ENCODE measurements at places on chromosomes 1 and 21.

GRCh38 chr1:160653620-160654016 is 6.8 kb upstream of the SLAMF1 start:
- no peak for DNase-seq

DNA sequence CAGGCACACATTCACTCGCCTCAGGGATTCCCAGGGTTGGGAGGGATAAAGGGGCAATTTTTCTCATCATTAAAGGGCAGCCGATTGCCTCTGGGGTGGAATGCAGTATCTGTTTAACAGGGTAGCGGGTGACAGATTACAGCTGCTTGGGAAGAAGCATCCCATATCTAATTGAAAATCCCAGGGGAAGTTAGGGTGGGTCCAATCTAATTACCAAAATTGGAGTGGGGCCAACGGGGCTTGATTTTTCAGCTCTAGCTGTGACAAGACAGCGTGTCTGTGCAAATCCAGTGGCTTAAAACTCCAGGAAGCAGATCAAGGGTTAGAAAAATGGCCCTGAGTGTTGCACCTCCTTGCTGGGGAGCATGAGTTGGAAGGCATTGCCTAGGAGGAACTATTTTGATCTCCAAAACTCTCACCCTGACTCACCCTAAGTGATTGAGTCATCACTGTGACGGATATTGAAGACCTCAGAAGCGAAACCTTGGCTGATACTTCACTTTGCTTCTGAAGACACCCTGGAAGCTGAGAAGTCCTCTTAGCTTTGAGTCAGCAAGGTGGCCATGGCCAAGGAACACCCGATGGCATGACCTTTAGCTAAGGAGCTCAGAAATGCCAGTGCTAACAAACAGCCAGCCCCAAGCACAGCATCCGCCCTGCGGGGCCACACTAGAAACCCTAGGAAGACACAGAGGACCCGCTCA is 46.0 kb downstream of the GRHL3 start:
- DNase-seq = peak; percentile 92

GRCh38 chr1:76254104-76255030 is 179.8 kb downstream of the ST6GALNAC3 start:
- peak; percentile 52 for DNase-seq

- DNase-seq = no peak
Observed at GRCh38 chr1:11283151-11283550, 10.2 kb downstream of the UBIAD1 start.

DNA sequence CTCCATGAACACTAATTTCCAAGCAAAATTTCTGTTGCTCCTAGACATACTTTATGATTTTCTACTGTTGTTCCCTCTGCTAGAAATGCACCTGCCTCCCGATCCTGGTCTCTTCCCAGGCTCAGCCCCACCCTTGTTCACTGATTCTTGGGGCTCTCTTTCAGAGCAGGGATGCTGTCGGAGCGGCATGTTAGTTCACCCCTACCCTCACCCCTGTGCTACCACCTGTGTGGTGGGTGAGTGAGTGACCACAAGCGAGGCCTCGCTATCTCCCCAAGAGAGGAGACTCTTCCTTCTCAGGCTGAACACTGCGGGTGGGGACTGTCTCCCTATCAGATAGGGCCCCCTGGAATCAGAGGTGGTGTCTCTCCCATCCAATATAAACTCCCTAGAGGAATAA is 4.9 kb upstream of the S100A8 start:
- DNase-seq = no peak

- no peak for DNase-seq
Observed at GRCh38 chr1:233704170-233704897, 90.4 kb downstream of the KCNK1 start.

DNA sequence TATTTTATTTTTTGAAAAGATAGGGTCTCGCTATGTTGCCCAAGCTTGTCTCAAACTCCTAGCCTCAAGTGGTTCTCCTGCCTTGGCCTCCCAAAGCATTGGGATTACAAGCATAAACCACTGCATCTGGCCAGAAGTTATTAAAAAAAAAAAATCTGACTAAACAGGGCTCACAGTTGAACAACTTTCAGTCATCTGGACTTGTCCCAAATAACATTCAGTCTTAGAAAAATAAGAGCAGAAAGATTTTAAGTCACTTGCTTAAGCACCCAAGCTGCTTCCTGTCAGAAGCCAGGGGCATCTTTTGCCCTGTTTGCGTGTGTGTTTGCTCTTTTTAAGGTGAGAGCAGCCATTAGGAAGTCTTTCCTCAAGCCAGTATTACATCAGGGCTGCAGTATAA is 286.8 kb downstream of the LMO4 start:
- no peak for DNase-seq

GRCh38 chr1:22398656-22399420 is 52.8 kb upstream of the ZBTB40 start:
- no peak for DNase-seq

GRCh38 chr1:98221923-98222322 is 301.1 kb upstream of the DPYD start:
- no peak for DNase-seq

- DNase-seq = no peak
Observed at GRCh38 chr1:96025062-96025461, 696.5 kb upstream of the PTBP2 start.

- DNase-seq = no peak
Observed at GRCh38 chr1:20278692-20279130, 12.0 kb upstream of the VWA5B1 start.

GRCh38 chr21:46226920-46227599 is 1.5 kb downstream of the LSS start:
- peak; percentile 67 for DNase-seq

DNA sequence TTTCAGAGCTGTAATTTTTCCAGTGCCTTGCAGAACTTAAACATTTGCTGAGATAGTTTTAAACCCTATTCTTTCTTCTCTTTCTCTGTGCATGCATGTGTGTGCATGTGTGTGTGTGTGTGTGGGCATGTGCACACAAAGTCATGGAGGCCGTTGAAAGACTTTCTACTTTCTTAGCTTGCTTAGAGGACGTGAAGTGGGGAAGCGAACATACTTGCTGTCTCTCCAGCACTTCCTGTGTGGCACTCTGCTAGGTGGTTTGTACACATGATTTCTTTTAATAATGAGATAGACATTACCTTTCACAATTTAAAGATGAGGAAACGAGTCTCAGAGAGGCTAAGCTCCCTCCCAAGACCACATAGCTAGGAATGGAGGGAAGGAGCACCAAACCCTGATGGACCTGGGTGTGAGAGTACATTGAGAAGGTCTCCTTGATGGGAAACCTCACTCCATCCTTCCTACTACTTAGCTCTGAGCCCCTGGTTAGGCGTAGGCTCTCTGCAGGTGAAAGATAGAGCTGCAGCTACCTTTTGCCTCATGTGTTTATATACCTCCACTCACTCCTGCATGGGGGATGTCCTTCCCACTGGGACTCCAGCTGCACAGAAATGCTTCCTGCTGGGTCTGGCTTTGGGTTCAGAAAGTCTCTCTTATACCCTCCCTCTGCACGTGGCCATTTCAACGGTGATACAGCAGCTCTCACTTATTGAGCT is 101.9 kb upstream of the USP24 start:
- DNase-seq = no peak

- DNase-seq = peak; percentile 99
Observed at GRCh38 chr1:8879922-8880676, 1.6 kb upstream of the ENO1 start.

DNA sequence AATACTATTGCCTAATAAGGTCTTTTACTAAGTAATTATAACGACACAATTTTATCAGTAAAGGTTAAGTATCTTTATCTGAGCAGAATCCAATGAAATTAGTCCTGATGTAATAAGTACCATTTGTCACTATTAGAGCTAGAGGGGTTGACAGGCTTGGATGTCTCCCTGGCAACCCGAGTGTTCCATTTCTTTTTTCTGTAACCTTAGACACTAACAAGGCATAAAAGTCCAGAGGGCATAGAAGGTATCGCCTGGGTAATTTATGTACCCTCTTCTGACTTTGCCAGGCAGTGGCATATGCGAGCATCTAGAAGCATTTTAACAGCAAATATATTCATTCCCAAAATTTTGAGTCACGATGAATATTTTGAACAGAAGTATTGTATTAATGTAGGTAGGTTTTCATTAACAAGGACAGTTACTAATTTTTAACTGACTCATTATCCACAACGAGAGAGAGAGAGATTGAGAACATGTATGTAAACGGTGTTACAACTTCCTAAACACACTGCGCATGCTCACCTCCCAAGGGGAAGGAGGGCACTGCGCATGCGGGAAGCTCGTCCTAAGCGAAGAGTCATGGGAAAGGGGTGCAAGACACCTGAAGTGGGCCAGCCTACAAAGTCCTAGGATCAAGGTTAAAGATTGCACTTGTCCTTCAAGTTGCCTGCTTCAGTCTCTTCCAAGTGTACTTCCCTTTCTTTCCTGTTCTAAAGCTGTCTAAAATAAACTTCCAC is 423.9 kb downstream of the DSCAM start:
- no peak for DNase-seq

- no peak for DNase-seq
Observed at GRCh38 chr1:31234123-31234708, 5.5 kb downstream of the NKAIN1 start.

DNA sequence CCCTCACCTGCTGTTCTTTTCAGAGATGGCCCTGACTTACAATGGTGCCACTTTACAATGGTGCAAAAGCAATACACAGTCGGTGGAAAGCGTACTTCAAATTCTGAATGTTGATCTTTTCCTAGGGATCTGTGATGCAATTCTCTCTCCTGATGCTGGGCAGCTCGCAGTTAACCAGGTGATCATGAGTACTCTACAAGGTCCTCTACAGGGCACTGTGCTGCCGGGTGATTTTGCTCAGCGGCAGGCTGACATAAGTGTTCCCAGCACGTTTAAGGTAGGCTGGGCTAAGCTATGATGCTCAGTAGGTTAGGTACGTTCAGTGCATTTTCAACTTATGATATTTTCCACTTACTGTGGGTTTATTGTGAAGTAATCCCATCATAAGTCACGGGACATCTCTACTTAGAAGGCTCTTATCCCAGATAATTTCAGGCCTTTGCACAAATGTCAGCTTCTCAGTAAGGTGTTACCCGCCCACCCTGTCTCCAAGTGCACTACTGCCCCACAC is 126.5 kb downstream of the KCNN3 start:
- DNase-seq = no peak

GRCh38 chr1:14696761-14697160 is 98.3 kb downstream of the KAZN start:
- DNase-seq = no peak

GRCh38 chr1:246748867-246749266 is 24.7 kb downstream of the SCCPDH start:
- no peak for DNase-seq

- DNase-seq = peak; percentile 31
Observed at GRCh38 chr1:115056395-115056798, 26.8 kb downstream of the TSHB start.

GRCh38 chr1:206658264-206658980 is 23.1 kb downstream of the DYRK3 start:
- DNase-seq = no peak

DNA sequence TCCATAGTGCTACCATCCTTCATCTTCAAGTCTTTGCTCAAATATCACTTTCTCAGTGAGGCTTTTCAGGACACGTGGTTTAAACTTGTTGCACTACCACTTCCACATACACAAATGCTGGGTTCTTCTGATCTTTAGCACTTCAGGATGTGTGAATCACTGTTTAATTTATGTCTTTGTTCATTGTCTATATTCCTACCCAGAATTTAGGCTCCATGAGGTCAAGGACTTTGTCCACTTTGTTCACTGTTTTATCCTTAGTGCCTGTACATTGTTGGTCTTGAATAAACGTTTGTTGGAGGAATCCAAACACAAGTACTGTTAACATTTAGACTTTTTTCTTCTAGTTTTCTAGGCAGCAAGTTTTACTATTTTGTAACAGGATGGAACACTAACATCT is 42.6 kb upstream of the RALGPS2 start:
- no peak for DNase-seq

DNA sequence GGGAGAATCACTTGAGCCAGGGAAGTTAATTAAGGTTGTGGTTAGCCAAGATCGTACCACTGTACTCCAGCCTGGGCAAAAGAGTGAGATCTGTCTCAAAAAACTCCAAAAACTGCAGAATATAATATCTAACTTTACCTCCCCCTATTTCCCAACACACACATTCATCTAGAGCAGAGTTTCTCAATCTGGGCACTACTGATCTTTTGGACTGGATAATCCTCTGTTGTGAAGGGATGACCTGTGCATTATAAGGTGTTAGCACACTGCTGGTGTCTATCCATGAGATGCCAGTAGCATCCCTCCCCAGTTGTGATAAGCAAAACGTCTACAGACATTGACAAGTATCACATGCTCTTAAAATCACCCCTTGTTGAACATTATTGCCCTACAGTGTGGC is 61.8 kb downstream of the RGS13 start:
- DNase-seq = no peak

- DNase-seq = peak; percentile 17
Observed at GRCh38 chr1:112465122-112465521, 43.6 kb upstream of the WNT2B start.

GRCh38 chr1:18945401-18945849 is 11.1 kb downstream of the IFFO2 start:
- DNase-seq = no peak

DNA sequence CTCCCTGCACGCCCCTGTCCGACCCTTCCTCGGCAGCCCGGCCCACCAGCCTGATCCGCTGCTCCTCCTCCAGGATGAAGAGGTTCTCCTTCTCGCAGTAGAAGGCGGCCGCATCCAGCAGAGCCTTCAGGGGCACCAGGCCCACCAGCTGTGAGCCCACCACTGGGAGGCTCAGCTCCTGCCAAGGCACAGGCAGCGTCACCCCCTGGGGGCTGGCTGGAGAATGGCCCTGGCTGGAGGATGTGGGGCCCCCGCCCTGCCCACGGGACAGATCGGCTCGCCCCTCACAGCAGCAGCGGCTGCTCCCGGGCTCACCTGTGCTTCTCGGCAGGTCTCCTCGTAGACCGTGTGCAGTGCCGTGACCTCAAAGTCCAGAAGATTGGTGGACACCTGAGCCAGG is 5.3 kb downstream of the FTCD start:
- no peak for DNase-seq

- peak; percentile 88 for DNase-seq
Observed at GRCh38 chr21:26140164-26140579, 30.4 kb downstream of the APP start.

DNA sequence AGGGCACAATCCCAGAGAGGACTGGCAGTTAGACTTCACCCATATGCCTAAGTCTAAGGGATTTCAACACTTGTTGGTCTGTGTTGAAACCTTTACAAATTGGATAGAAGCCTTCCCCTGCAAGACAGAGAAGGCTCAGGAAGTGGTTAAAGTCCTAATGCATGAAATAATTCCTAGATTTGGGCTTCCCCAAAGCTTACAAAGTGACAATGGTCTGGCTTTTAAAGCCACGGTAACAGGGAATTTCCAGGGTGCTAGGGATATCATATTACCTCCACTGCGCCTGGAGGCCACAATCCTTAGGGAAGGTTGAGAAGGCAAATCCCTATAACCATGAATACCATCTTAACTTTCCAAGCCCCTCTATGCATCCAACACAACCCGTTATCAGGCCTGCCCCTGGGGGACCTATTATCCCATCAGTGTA is 3.3 kb upstream of the FMO4 start:
- peak; percentile 28 for DNase-seq

- peak; percentile 10 for DNase-seq
Observed at GRCh38 chr1:35190784-35191183, 2.2 kb downstream of the SFPQ start.
